ENCODE measurements at places on chromosomes 11 and 22. TPM values are rescaled to one million over a fixed set of nuclear protein-coding genes. Genes with fewer than 3 reads are reported as not detected.

Gene DNAJC24
- total RNA-seq, result 16.1 TPM

Gene MAJIN
- not detected for total RNA-seq

Gene C11orf86
- not detected for total RNA-seq

Gene CECR2
- total RNA-seq, result not detected

Gene ELP4
- 20.4 TPM for total RNA-seq

Gene RFPL3
- total RNA-seq, result not detected

Gene C22orf42
- total RNA-seq, result not detected

Gene MMP10
- total RNA-seq, result not detected

Gene OR52I2
- total RNA-seq, result not detected

Gene MFNG
- not detected for total RNA-seq

Gene SCUBE2
- 0.72 TPM for total RNA-seq

Gene OR8D4
- total RNA-seq, result not detected

Gene CARNS1
- under 0.01 TPM for total RNA-seq

Gene TUBA8
- total RNA-seq, result 1.4 TPM

Gene XRCC6
- 392 TPM for total RNA-seq

Gene TM7SF2
- 5.7 TPM for total RNA-seq

Gene FDXACB1
- 3.0 TPM for total RNA-seq

Gene IL18BP
- 0.83 TPM for total RNA-seq

Gene SAA2
- total RNA-seq, result not detected

Gene SORL1
- total RNA-seq, result 1.9 TPM

Gene PGM2L1
- 2.8 TPM for total RNA-seq

Gene MMP7
- not detected for total RNA-seq

Gene CENATAC
- 15.3 TPM for total RNA-seq

Gene OR4B1
- total RNA-seq, result not detected

Gene MCHR1
- total RNA-seq, result 1.7 TPM

Gene RIBC2
- total RNA-seq, result 0.28 TPM

Gene CXCR5
- not detected for total RNA-seq

Gene SBF1
- 22.8 TPM for total RNA-seq

Gene OTOG
- total RNA-seq, result not detected

Gene KRTAP5-9
- not detected for total RNA-seq

Gene PLA2G3
- under 0.01 TPM for total RNA-seq

Gene SLC35C1
- total RNA-seq, result 4.3 TPM

Gene IRAG1
- total RNA-seq, result 21.1 TPM

Gene MAP6
- 3.0 TPM for total RNA-seq

Gene NF2
- 181 TPM for total RNA-seq

Gene DERL3
- total RNA-seq, result 0.18 TPM

All from IMR-90 (cell line).